ENCODE measurements at places on chromosomes 1 and 21.

GRCh38 chr21:45297329-45297728, 9.6 kb upstream of the POFUT2 start:
- no peak for DNase-seq

DNA sequence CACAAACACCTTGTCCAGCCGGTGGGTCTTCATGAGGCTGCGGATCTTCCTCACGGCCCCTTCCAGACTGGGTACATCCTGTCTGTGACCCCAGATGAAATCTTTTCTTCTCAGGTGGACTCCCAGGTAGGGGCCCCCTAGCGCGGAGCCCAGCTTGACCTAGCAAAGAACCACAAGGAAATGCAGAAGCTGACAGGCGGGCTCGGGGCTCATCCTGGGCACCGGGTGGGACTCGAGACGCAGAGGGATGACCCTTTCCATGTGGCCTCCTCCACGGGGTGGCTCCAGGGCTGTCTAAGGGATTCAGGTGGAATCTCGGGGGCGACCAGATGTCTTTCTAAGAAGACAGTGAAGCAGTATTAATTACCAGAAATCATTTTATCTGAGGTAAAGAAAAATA, 17.8 kb downstream of the POFUT2 start:
- DNase-seq: no peak

GRCh38 chr1:39321979-39322378, 117.5 kb downstream of the MACF1 start:
- no peak for DNase-seq

DNA sequence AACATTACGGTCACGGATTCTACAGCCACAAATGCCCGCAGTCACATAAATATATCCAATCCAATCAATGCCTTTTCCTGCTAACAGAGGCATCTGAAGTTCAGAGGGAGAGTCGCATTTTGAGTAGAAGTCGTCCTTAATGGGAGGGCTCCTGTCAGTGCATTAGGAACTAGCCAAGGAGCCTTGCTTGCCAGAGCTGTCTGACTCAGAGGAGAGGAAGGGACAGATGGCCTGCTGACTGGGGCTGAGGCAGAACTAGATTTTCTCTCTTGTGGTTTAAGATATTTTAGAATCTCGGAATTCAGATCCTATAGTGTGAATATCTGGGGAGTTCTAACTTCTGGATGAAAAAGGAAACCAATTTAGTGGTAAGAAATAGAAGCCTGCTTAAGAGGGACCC, 10.6 kb downstream of the XKR8 start:
- no peak for DNase-seq

DNA sequence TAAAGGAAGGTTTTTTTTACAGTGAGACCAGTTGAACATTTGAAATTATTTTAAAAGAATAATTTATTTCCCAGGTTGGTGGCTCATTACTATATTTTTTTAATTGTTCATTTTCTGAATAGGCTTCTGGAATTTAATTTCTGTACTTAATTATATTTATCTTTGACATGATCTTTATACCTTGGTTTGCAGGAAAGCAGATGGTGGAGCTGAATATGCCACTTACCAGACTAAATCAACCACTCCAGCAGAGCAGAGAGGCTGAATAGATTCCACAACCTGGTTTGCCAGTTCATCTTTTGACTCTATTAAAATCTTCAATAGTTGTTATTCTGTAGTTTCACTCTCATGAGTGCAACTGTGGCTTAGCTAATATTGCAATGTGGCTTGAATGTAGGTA, 41.5 kb downstream of the CD46 start:
- no peak for DNase-seq

DNA sequence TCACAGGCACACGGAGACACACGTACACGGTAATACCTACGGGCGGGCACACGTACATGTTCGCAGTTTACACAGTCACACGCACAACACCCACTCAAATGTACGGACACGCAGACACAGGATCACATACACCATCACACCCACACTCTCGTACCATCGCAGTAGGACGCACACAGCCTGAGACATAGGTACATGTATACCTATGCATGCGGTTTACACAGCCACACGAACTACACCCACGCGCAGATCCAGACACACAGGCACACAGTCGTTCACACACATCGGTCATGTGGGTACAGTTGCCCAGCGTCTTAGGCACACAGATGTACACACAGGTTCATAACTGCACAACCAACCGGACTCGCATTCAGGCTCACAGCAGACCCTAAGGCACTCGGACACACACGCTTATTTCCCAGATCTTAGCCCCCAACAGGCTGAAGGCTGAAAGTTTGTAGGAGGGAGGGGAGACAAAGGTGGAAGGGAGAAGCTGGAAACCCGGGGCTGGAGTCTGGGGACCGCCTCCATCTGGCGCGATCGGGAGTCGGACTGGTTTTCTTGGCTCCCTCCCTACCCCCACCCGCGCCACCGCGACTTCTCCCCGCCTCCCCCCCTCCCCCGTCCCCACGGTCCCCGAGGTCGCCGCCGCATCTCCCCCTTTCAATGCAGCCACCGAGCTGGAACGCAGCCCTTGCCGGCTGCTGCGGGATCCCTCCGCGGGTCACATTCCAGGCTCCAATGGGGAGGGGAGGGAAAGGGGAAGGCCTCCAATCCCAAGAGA, 51.9 kb upstream of the SYNC start:
- peak; percentile 47 for DNase-seq

DNA sequence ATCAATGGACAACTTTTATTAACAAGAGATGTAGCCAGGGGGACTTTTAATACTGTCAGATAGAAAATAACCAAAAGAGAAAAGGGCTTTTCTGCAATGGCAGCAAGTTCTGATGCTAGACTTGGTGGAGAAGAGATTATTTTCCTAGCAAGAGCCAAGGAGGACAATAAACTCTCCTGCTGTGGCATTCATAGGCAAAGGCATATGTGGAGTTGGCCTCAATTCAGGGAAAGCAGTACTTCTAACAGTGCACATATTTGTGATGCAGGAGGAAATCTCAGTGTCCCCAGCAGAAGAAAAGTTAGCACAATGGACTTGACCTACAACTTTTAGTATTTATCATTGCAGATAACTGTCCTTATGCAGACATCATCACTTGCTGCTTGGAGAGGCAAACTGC, 75.1 kb upstream of the GRIK1 start:
- no peak for DNase-seq

- DNase-seq: no peak
Measured at GRCh38 chr1:96416111-96416595, 305.4 kb upstream of the PTBP2 start.
